ENCODE measurements at places on chromosomes 12 and 14.

GRCh38 chr12:87801860-87802720, 227.1 kb downstream of the C12orf50 start:
- DNase-seq = no peak

- DNase-seq = no peak
Measured at GRCh38 chr12:86530996-86531655, 274.9 kb upstream of the MGAT4C start.

- DNase-seq = no peak
Measured at GRCh38 chr14:90830931-90831701, 14.9 kb upstream of the TTC7B start.

DNA sequence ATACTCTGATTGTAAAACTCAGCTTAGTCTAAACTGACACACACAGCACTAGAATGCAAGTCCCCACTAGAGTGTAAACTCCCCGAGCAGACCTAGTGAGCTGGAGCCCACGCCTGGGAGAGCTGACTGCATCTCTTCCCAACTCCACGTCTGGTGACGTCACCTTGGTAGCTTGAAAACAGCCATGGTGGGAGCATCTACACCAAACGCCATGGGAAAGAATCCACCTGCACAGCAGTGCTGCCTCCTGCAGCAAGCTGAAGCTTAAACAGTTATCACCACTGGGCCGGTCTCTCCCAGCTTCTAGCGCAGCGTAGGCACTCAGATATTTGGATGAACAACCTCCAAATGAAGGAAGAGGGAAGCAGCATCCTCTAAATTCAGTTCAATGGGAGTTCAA, 4.3 kb upstream of the PAPLN start:
- DNase-seq = no peak

DNA sequence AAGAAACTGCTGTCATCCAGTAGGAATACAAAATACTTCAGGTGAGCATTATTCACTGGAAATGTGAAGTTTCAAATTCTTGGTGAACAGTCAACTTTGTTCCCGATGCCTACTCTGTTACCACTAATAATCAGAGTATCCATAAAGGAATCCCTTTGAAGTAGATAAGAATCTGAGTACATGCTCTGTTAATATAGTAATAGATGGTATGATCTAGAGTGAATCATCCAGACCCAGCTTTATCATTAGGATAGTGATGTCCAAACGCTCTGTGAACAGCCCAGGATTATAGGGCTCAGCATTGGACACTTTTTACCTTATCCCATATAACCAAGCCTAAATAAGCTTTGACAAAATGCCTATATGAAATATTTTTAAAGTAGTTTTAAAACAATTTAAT, 33.3 kb downstream of the PPP2R3C start:
- no peak for DNase-seq

DNA sequence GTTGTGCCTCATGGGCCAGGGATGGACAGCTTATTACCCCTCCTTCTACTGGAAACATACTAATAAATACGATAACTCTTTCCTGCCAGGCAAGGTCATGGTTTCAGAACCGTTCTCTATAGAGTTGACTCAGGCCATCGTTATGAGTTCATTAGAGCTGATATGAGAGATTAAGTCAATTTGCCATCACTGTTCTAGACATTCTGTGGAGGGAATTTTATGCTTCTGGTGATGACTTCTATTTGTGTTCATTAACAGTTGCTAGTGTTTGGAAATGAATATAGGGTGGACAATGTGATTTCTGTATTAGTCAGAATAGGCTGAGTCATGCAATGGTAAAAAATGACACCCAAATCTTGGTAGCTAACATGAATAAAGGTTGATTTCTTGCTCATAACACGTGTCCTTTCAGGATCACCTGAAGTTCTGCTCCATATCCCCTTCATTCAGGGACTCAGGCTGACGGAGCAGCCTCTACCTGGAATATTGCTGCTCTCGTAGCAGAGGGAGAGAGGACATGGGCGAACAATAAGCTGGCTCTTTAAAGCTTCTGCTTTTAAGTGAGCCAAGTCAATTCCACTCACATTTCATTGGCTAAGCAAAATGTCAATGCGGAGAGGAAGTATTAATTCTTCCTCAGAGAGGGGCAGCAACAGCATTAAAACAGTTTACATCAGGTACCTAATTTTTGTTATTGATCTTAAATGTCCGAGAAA, 18.5 kb upstream of the TBPL2 start:
- DNase-seq = no peak

GRCh38 chr14:78700236-78700635, 530.1 kb downstream of the NRXN3 start:
- DNase-seq = no peak

DNA sequence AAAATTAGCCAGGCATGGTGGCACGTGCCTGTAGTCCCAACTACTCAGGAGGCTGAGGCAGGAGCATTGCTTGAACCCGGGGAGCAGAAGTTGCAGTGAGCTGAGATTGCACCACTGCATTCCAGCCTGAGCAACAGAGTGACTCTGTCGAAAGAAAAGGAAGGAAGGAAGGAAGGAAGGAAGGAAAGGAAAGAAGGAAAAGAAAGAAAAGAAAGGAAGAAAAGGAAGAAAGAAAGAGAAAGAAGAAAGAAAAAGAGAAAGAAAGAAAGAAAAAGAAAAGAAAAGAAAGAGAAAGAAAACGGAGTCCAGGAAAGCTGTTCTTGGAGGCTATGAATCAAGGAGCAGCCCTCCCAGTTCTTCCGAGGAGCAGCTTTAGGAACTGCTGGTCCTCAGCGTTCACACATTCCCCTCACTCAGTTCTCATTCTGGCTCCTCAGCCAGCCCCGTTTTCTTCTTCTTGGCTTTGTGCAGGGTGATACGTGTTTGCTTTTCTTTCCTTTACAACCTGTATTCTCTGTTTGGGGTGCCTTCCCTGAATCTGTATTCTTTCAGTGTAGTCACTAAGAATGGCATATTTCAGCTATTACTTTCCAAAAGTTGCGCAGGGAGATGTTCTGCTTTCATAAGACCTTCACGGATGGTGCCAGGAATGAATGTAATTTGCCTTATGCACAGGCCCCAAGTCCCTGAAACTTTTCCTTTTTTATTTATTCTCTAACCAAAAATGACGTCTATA, 12.2 kb downstream of the FBXL14 start:
- DNase-seq = no peak

- no peak for DNase-seq
Measured at GRCh38 chr12:89200217-89200616, 152.1 kb downstream of the DUSP6 start.

DNA sequence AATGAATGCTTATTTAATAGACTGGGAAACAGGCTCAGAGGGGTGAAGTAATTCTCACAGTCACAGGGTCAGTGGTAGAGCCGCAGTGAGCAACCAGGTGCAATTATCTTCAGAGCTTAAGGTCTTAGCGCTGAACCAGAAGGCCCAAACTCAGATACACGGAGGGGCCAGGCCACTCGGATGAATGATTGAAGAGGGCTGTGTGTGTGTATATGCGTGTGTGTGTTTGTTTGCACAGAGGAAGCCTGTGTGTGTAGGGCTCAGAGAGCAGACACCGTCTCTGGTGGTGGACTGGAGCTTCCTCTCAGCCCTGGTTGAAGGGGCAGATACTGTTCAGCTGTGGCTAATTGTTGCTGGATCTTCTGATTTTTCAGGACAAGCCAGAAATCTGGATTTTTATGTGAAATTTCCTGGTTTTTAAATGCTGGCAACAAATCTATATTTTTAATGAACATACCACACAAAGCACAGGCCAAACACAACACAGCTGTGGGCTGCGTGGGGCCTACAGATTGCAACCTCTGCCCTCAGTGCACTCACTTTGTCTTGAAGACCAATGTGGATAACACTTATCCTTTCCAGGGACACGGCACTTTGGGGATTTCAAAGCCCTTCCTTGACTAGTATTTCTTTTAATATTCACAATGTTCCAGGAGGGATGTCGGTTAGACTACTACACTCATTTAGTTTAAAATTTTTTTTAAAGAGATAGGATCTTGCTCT, 94.5 kb upstream of the NRXN3 start:
- DNase-seq = no peak

- DNase-seq = no peak
Measured at GRCh38 chr14:99201351-99202073, 70.5 kb downstream of the BCL11B start.

- DNase-seq = no peak
Measured at GRCh38 chr12:47616440-47616839, 89.4 kb downstream of the RPAP3 start.

- DNase-seq = no peak
Measured at GRCh38 chr12:102685172-102685571, 204.8 kb upstream of the IGF1 start.

GRCh38 chr12:54958048-54958658, 26.4 kb downstream of the TESPA1 start:
- DNase-seq = no peak

DNA sequence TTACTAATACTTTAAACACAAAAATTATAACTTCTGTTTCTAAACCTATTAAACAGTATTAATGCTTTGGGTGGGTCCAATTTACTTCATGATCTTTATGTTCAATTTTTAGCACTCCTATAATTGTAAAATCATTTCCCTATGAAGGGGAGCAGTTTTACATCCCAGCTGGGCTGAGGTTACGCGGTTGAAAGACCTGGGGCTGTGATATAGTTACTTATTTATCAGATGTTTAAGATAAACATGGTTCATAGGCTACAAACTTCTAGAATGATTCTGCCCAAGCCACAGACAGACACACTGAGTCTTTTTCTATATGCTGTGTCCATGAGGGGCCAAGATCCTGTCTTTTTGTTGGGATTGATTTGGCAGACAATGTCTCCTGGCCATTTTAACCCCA, 44.4 kb downstream of the DYRK2 start:
- no peak for DNase-seq

DNA sequence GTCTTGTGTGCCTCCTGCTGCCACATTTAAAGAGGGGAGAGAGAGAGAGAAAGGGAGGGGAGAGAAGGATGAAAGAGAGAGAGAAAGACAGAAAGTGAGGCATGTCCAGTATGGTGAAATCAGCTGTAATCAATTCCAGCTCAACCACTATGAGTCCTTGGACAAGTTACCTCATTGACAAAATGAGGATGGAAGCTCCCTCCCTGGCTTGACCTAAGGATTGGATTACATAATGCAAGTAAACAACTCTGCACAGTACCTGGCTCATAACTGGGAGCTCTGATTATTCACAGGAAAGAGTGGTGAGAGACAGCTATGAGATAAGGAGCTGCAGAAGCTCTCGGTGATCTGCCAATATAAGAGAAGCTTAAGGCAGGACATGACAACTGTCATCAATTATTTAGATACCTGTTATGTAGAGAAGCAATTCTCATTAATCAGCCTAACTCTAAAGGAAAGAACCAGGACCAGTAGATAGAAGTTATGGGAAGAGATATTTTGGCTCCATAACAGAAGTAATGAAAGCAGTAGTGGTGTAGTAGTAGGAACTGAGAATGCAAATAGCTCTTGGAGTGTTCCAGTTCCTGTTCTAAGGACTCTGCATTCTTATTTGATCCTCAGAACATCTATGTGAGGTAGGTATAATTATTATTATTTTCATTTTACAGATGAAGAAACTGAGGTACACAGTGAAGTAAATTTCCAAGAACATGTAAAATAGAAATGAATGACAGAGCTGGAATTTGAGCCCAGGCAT, 791.6 kb downstream of the DIO2 start:
- no peak for DNase-seq

DNA sequence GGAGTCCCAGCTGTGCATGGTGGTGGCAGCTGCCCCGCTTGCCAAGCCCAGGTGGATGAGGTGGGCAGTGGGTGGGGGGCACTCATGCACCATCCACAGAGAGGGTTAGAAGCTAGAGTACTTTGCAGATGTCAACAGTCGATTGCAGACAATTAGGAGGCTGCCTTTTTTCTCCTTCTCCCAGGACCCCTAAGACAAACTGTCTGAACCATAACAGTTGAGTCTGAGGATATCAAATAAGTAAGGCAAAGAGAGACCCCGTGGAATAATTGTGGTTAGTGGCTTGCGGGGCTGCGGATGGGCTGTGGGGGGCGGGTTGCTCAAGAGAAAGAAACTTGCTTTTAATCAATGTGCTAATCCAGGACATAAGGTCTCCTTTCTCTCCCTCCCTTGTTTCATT, 926.2 kb downstream of the VRK1 start:
- DNase-seq = no peak

DNA sequence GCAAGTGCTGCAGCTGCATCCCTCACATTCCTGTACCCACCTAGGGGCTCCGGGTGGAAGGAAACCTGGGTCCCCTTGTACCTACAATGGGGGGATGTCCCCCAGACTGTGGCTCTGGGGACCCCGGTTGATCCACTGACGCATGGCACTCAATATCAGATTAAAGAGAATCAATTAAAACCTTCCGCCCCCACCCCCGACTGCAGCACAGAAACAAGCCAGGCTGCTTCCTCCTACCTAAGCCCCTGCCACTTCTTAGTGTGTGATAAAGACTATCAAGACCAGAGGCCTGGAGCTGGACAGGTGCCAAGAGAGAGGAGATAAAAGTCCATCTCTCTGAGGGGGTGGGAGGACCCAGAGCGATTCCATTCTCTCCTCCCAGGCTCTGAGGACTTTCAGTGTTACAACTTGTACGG, 28.2 kb upstream of the RPLP0 start:
- no peak for DNase-seq

DNA sequence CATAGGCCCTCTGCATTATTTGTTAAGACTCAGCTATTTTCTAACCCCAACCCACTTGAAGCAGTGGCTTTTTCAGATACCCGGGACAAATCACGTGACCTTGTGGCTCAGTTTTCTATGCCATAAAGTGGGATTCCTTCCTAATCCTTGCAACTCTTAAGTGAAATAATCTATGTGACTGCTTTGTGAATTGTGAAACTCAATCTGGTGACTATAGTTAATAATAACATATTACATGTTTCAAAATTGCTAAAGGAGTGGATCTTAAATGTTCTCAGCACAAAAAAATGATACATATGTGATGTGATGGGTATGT, 17.3 kb downstream of the EML1 start:
- no peak for DNase-seq

- DNase-seq = no peak
Measured at GRCh38 chr12:106767954-106768822, 6.3 kb upstream of the RIC8B start.

GRCh38 chr12:51818566-51819300, 29.8 kb downstream of the FIGNL2 start:
- no peak for DNase-seq

- DNase-seq = no peak
Measured at GRCh38 chr14:54487771-54488170, 1.0 kb downstream of the GMFB start.

DNA sequence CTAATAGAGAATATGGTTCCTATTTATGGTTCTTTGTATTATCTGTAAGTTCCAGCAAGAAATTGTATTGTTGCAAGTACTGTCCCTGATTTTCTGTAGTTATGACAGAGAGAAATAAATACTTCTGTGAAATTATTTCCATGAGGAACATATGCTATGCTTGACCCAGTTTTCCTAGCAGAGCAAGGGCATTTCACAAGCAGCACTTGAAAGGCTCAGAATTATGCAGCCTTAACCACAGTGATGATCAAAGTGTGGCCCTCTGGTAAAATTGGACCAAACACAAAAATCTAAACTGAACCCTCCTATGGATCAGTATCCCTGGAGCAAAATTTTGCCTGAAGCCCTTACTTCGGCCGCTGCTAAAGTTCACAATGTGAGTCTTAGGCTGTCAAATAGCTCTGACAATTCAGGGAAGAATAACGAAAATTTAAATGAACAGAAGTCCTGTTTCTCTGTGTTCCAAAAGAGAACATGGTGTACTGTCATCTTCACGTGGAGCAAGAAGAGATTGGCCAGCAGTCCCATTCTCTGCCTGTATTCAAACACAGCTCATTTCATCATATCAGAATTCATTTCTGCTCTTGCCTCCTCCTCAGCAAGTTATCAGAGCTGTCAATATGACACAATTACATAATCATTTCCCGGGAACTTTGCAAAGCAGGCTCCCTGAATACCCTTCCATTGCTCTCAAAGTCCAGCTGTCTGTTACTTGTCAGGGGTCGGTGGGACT, 471.9 kb downstream of the RPS29 start:
- DNase-seq = no peak

GRCh38 chr12:82146740-82147139, 211.4 kb downstream of the CCDC59 start:
- no peak for DNase-seq
